ENCODE measurements at places on chromosomes 6 and 20. TPM values are rescaled to one million over a fixed set of nuclear protein-coding genes. Genes with fewer than 3 reads are reported as not detected.

The HLA-DRB1 gene
- total RNA-seq, result 14.6 TPM

DNA sequence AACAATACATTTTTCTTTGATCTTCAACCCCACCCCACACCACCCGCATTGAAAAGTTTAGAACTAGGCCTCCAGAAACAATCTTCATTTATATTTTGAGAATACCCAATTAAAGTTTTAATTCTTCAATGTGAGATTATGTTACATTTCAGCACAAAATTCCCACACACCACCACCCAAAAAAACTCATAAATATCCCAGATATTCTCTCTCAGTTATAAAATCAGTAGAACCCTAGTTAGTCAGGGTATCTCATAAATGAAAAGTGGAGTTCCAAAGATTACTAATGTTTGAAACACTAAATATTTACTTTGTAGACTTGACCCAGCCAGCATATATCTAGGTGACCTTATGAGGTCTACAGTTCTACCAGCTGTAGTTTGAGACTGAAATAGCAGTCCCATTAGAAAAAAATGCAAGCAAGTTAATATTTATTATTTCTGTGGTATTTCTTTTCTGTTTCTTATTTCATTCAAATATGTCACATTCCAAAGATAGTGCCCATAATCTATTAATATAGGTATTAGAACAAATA is 371.0 kb downstream of the TENT5A start:
- H3K27ac ChIP-seq, result no peak overlapping the region
- no peaks in the 10 kb centered on the region for H3K36me3 ChIP-seq
- H3K27me3 ChIP-seq, result no peaks in the 10 kb centered on the region
- H3K4me3 ChIP-seq, result no peak overlapping the region

DNA sequence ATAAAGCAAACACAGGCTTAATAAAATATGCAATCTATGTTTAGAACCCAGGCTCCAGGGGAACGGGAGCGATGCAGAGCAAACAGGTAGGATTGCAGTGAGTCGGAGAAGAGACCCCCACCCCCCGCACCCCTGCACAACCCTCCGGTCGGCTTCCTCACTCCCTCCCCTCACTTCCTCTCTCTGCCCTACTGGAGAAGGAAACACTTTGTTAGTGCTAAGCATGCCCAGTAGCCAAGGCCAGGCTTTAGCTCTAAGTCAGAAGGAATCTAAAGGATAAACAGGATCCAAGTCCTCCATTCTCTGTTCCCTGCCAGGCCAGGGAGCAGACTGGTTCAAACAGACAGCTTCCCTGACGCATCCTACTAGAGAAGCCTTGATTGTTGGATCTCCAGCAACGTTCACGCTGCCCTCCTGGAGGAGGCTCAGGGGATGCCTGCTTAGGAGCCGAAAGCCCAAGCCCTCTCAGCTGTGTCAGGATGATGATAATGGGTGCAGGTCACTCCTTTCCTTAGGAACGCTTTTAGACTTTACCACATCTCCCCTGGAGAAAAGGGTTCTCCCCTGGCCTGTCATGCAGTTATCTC is 14.7 kb downstream of the FOXQ1 start:
- DNase-seq, result no peak
- H3K36me3 ChIP-seq, result no peaks in the 10 kb centered on the region
- no peak overlapping the region for H3K4me3 ChIP-seq
- H3K27me3 ChIP-seq, result no peaks in the 10 kb centered on the region
- no peaks in the 10 kb centered on the region for H3K4me1 ChIP-seq

- no peak overlapping the region for H3K27ac ChIP-seq
- H3K36me3 ChIP-seq, result no peaks in the 10 kb centered on the region
- DNase-seq, result no peak
- H3K4me3 ChIP-seq, result no peak overlapping the region
- no peaks in the 10 kb centered on the region for H3K4me1 ChIP-seq
- no peaks in the 10 kb centered on the region for H3K27me3 ChIP-seq
Observed at GRCh38 chr6:150698391-150698790, 98.7 kb downstream of the PLEKHG1 start.

GRCh38 chr6:84525907-84526306 is 238.5 kb downstream of the TBX18 start:
- H3K27ac ChIP-seq, result no peak overlapping the region
- no peak for DNase-seq
- no peaks in the 10 kb centered on the region for H3K36me3 ChIP-seq
- H3K4me3 ChIP-seq, result no peak overlapping the region

The DSP gene
- 153 TPM for total RNA-seq

DNA sequence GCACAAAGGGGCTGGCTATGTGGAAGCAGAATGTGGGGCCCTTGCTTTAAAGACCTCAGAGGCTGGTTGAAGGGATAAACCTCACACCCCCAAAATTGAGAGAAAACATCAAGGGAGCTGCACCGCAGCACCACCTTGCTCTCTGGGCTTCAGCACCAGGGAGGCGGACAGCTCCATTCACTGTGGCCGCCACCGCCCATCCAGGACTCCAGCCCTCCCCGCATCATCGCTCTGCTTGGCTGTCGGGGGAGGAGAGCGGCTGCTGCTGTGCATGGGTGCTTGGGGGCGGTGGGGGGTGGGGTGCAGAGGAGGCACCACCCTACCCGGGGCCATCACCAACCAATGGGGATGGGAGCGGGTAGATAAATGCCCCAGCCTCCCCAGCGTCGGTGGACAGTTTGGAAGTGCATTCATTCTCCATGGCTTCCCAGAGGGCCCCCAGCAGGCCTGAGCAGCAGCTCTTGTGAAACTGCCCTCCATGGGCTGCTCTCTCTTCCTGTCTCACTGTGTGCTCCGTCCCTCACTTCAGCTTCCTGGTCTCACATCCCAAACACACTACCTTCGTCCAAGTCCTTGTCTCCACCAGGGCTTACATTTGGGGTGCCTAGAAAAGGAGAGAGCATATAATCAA is 75.7 kb upstream of the BHLHE23 start:
- no peaks in the 10 kb centered on the region for H3K36me3 ChIP-seq
- peaks cover 8% of the 10 kb centered on the region for H3K27me3 ChIP-seq
- no peak overlapping the region for H3K4me3 ChIP-seq
- DNase-seq, result peak; percentile 93
- no peaks in the 10 kb centered on the region for H3K4me1 ChIP-seq

DNA sequence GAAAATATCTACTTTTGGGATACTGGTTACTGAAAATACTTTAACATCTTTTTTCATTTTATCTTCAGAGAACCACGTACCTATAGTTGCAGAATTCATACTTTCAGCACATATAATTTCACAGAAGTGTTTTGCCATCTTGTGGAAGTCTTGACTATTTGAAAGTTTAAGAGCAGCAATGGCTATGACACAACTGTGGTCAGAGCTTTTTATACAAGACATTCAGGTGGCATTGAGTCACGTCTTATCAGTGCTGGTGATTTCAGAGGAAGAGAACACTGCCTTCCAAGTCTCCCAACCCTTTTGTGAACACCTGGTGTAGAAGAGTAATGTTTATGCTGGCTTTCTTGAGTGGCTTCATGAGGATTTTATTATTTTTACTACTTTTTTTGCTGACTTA is 171.6 kb downstream of the ARID1B start:
- DNase-seq, result no peak
- H3K4me3 ChIP-seq, result no peak overlapping the region
- H3K36me3 ChIP-seq, result no peaks in the 10 kb centered on the region

The DTD1 gene
- 50.5 TPM for total RNA-seq

- H3K4me1 ChIP-seq, result peaks cover 8% of the 10 kb centered on the region
- no peak overlapping the region for H3K4me3 ChIP-seq
- no peak for DNase-seq
Observed at GRCh38 chr6:583116-583515, 73.8 kb downstream of the HUS1B start.

DNA sequence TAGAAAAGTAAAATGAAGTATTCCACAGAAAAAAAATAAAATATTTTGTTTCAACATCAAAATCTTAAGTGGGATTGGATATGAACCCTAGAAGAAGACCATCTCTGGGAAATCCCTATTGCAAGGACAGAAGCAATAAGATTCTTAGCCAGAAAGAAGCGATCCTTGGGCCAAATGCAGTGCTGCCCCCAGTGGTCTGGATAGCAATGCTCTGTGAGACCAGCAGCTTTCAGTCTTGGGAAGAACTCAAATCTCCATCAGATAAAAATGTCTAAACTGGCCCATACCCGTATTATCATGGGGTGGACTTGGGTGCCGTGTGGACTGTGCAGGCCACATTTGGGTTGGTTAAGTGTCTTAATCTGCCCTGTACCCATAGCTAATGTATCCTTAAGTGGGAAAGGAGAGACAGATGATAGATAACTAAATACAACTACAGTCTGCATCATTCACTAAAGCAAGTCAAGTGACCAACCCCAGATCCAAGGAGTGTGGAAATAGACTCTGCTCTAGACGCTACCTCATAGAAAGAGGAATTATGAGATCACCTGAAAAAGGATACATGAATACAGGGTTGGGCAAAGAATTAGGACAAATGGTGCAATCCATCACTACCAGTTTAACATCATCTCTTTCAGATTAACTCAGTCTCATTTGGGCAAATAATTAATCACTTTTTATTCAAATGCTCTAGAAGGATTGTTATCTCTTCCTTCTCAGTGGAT is 38.9 kb upstream of the SNAP25 start:
- DNase-seq, result peak; percentile 72
- H3K36me3 ChIP-seq, result no peaks in the 10 kb centered on the region
- H3K27me3 ChIP-seq, result peaks cover 2% of the 10 kb centered on the region
- no peak overlapping the region for H3K4me3 ChIP-seq

The BCAS4 gene
- 9.6 TPM for total RNA-seq

- no peak overlapping the region for H3K27ac ChIP-seq
- H3K4me3 ChIP-seq, result no peak overlapping the region
- no peaks in the 10 kb centered on the region for H3K36me3 ChIP-seq
- H3K4me1 ChIP-seq, result no peaks in the 10 kb centered on the region
Observed at GRCh38 chr6:144352331-144352730, 67.2 kb downstream of the UTRN start.

DNA sequence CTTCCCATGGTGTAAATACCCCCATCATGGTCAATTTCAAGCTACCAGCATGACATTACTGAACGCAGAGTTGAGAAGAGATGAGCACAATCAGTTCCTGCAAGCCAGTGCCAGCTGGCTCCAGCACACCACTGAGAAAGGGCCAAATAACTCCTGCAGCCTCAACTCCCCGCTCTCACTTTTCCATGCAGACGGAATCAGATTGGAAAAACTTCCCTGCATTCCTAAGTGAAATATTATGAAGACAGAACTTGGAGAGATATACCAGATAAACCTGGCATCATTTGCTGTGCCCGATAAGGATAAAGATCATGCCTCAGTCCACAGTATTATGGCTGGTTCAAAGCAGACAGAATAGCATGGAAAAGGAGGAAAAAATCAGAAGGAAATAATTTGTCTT is 56.7 kb downstream of the FILIP1 start:
- H3K27ac ChIP-seq, result no peak overlapping the region
- no peaks in the 10 kb centered on the region for H3K4me1 ChIP-seq
- no peak for DNase-seq
- H3K4me3 ChIP-seq, result no peak overlapping the region
- no peaks in the 10 kb centered on the region for H3K36me3 ChIP-seq

The ZBTB24 gene
- total RNA-seq, result 9.4 TPM

GRCh38 chr6:155628306-155628705 is 172.7 kb upstream of the NOX3 start:
- no peak overlapping the region for H3K27ac ChIP-seq
- H3K27me3 ChIP-seq, result no peaks in the 10 kb centered on the region
- H3K4me3 ChIP-seq, result no peak overlapping the region
- H3K36me3 ChIP-seq, result no peaks in the 10 kb centered on the region
- no peak for DNase-seq

GRCh38 chr20:31587545-31588389 is 17.3 kb upstream of the ID1 start:
- H3K4me1 ChIP-seq, result peaks cover 6% of the 10 kb centered on the region
- DNase-seq, result peak; percentile 80
- no peaks in the 10 kb centered on the region for H3K36me3 ChIP-seq

DNA sequence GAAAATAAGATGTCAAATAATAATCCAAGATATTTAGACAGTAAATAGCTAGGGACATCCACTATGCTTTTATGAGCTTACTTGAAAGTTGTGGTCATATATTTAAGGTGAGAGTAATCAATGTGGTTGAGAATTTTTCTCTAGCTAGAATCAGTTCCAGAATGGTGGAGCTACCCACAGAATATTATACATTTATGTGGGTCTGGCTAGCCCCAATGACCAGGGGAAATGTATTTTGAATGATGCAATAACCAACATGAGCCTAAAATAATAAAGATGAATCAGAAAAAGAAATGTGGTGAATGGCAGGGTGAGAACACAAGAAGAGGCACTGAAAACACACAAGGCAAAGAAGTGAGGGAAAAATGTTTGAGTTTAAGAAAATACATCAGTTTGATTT is 325.7 kb downstream of the TBC1D32 start:
- H3K4me1 ChIP-seq, result no peaks in the 10 kb centered on the region
- no peak overlapping the region for H3K27ac ChIP-seq
- DNase-seq, result no peak
- H3K27me3 ChIP-seq, result no peaks in the 10 kb centered on the region

GRCh38 chr6:70080443-70081070 is 214.2 kb downstream of the COL19A1 start:
- H3K4me3 ChIP-seq, result no peak overlapping the region
- no peaks in the 10 kb centered on the region for H3K4me1 ChIP-seq
- no peak overlapping the region for H3K27ac ChIP-seq
- no peaks in the 10 kb centered on the region for H3K36me3 ChIP-seq

The XKR7 gene
- 3.1 TPM for total RNA-seq

All from endodermal cell (in vitro differentiated cells).